ENCODE measurements at places on chromosomes 6 and 20. TPM values are rescaled to one million over a fixed set of nuclear protein-coding genes. Genes with fewer than 3 reads are reported as not detected.

The SRSF12 gene
- total RNA-seq, result not detected

The VSX1 gene
- not detected for total RNA-seq

The POLR3F gene
- 7.8 TPM for total RNA-seq

The PRELID3B gene
- 47.0 TPM for total RNA-seq

The ZBTB46 gene
- total RNA-seq, result 0.87 TPM

The RIPOR2 gene
- 432 TPM for total RNA-seq

The TSBP1 gene
- not detected for total RNA-seq

The HCRTR2 gene
- not detected for total RNA-seq

The TRIM10 gene
- total RNA-seq, result not detected

The CNKSR3 gene
- not detected for total RNA-seq

GRCh38 chr6:37865504-37865903 is 46.0 kb downstream of the ZFAND3 start:
- DNase-seq, result no peak

DNA sequence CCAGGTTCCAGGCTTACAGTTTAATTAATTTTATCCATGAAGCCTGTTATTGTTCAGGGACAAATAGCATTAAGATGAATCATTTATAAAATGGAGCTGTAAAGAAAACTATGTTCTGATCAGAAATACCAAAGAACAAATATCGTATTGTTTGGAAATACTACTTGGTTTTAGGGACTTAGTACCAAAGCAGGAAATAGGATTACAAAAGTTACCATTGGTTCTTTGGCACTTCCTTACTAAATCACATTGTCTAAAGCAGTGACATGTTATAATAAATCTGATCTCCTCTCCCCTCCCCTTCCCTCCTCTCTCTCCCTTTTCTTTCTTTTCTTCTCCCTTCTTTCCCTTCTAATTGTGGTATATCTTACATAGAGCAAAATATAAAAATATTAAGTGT is 29.6 kb downstream of the CRYBG1 start:
- no peak for DNase-seq

GRCh38 chr20:47857569-47858464 is 72.5 kb upstream of the SULF2 start:
- DNase-seq, result no peak

DNA sequence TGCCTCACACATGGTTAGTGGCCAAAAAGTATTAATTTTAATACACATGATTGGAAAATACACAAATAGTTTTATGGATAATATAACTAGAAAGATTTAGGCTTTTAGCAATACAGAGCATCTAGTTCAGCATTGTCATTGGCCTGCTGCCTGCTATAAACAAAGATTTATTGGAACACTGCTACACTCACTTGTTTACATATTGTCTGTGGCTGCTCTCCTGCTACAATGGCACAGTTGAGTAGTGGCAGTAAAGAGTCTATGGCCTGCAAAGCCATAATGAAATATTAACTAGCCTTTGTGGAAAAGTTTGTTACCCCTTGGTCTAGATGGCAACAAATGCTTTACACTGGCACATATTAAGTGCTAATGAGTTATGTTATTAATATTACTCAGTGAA is 37.8 kb downstream of the ZNF451 start:
- DNase-seq, result no peak

- no peak for DNase-seq
These were observed 266.2 kb upstream of the ZFP64 start for GRCh38 chr20:52457826-52458225.

- DNase-seq, result no peak
These were observed 9.5 kb downstream of the NKX2-2 start for GRCh38 chr20:21504323-21504722.

DNA sequence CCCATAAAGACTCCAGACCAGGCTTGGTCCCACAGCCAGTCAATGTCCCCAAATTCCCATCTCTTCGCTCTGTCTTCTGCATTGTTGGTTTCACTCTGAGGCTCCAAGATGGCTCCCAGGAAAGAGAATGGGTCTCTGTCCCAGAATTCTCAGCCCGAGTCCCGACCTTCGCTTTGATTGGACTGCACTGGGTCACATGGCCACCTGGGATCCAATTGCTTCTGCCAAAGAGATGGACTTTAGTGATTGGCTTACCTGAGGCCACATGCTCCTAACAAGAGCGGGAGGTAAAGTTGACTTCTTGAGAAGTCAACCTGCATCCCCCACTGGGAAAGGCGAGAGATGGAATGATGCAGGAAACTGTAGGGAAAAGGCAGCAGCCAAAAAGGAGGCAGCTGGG is 104.7 kb upstream of the PMEPA1 start:
- no peak for DNase-seq

DNA sequence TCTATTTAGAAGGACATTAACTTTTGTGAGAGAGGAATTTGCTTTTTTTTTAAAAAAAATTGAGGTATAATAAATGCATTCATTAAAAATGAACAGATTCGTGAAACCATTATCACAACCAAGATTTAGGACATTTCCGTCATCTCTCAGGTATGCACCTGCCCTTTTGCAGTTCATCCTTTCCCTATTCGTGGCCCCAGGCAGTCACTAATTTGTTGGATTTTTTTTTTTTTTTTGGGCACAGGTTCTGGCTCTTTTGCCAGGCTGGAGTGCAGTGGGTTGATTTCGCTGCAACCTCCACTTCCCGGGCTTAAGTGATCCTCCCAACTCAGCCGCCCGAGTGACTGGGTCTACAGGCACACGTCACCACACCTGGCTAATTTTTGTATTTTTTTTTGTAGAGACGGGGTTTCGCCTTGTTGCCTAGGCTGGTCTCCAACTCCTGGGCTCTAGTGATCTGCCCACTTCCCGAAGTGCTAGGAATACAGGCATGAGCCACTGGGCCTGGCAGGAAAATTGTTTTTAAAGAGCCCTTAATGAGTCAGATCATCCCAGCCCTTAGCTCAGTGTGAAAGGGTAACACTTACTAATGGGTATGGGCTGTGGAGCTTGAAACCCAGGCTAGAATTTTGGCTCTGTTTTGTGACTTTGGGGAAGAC is 9.2 kb downstream of the PHF3 start:
- no peak for DNase-seq

- DNase-seq, result no peak
These were observed 27.9 kb downstream of the ZNF334 start for GRCh38 chr20:46485431-46485830.

- DNase-seq, result no peak
These were observed 546.0 kb downstream of the FRK start for GRCh38 chr6:115514656-115515055.

DNA sequence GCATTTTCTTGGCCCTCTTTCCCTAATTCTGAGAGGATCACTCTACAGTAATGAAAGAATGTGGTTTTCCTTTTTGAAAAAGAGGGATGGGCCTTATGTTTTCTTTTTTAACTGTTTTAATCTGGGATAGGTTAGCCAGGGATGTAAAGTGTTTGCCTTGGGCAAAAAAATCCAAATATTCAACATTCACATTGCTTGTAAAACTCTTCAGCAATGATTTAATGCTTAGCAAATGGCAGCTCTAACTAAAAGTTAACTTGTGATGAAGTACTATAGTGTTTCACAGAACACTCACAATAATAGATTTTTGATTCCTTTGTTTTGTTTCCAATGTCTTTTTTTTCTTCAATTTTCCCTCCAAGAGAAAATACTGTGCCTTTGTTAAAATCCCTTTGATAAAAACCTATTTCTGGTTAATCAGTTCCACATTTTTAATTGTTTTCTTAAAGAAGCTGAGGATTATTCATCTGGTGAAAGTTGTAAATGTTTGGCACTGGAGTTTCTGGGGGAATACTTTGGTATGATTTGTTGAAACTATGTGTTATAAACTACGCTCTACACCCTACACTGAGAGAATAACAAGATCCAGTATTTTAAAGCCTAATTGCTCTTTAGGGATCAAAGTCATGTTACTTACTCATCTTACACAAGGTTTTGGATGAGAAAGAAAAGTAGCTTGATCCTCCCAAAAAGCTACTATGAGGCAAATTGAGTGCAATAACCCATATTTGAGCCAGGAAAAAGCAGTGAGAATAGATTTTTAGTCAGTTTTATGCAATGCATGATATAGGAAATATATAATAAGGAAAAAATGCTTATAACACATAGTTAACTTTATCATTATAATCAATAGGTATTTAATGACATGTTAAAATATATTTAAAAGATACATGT is 335.8 kb downstream of the EPHA7 start:
- DNase-seq, result no peak

GRCh38 chr20:853406-853996 is 20.0 kb downstream of the FAM110A start:
- no peak for DNase-seq

- DNase-seq, result peak; percentile 24
These were observed 15.4 kb upstream of the STMND1 start for GRCh38 chr6:17086469-17086868.

- no peak for DNase-seq
These were observed 118.9 kb downstream of the RIN2 start for GRCh38 chr20:19876828-19877460.

DNA sequence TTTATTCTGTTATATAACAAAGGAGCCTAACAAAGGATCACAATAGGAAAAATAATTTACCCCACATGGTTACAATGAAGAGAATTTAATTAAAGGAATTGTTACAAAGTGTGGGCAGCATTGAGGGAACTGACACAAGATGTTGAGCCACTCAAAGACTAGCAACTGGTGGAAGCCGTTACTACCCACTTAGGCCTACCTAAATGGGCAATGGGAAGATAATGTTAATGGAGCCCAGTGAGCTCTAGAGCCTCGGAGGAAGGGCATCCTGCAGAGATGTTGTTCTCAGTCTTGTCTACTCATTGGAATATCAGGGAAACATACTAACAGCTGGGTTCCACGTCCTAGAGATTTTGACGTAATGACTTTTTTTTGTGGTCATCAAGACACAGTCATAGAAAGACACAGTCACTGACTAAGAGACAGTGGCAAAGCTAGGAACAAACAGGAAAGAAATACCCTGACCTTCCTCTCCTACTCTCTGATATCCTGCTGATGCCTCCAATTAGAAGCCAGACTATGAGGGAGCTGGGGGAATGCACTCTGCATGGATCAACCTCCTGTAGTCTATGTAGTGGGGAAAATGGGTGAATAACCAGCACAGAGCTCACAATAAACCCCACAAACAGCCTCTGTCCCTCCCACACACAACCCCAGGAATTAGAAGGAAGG is 523.8 kb upstream of the FLRT3 start:
- DNase-seq, result no peak

DNA sequence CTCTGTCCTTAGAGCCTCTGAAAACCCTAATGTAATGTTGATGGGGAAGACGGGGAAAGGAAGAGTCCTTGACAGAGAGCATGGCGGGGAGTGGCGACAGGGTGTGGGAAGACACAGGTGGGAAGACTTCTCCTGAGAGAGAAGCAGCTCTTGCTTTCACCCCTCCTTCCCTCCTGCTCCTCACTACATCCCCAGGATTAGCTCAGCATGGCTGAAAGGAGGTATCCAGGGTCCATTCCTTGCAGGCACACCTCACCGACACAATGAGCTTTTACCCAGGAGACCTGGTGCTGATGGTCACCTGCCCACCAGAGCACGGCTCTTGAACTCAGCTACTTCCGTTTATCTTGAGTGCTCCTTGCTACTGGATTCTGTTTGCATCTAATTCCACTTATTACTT is 469.3 kb downstream of the CDH26 start:
- no peak for DNase-seq

DNA sequence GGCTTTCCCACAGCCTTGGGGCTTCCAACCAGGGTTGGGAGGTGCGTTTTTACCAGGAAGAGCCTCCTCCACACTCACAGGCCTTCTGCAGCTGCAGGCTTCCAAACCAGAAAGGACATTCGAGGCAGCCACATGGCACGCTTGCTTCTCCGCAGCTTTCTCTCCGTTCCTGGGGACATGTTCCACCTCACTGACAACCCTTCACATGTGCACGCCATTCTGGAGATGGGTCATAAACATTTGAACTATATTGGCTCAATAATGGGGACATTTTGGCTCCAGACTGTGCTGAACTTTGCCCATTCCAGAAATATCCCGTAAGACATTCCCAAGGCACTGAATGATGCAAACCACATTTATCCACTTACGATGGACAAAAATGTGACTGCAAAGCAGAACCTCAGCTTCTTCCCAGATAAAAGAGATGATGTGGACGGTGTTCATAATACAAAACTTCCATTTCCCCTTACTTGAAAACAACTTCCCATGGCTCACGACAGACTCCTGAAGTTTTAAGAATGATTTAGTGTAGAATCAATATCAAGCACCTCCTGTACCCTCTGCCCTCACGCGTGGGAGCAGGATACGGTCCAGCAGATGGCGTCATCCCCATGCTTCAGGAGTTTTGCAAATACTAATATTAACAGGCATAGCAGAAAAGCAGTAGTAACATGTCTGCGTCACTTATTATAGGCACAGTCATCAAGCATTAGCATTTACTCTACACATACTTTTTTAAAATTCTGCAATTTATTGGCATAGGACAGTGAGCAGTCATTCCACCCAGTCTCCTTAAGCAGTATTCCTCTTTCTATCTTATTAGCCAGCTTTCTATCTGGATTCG is 25.4 kb upstream of the FOXF2 start:
- DNase-seq, result no peak

DNA sequence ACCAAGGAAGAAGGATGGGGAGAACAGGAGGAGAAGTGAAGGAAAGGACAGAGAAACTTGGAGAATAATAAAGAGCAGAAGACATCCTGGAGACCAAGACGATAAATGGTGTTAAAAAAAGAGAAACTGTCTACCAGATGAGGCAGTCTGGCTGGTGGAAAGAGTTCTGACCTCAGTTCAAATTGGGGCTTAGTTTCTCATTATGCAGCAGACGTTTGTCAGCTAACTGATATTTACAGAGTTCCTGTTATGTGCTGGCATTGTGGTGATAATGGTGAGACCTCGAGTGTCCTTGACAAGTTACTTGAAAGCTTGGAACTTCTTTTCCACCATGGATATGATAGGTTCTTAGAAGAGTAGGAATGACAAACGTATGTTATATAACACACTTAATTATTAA is 142.7 kb downstream of the LRRC1 start:
- DNase-seq, result no peak

DNA sequence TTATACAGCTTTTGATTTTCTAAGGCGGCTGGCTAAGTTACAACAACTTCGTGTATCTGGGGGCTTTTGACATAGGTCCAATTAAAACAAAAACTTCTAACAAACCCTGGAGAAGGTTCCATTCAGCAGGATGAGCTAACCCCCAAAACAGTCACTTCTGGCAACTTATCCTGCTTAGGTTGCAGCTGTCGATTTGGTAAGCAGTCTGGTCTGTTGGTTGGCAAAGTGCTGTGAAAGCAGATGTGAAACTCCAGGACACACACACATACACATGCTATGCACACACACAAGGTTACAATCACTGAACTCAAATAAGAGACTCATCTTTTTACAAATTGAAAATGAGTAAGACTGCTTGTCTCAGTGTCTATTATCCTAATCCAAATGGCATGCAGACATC is 119.0 kb upstream of the STMND1 start:
- DNase-seq, result no peak

DNA sequence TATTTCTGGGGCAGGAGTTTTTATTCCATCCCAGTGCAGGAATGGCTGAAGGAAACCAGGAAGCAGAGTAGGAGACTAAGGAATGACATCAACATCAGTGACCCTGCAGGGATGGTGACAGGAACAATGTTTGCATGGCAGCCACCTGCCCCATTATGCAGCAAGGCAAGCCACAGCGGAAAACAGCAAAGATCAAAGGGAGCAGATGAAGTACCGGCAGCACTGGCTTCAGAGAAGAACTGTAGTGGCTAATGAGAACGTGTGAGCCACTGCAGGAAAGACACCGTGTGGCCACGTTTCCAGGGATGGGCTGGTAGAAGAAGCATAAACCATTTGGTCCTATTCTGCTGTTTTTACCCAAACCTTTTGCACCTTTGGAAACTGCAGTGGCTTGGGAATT is 52.9 kb upstream of the TAB2 start:
- peak; percentile 63 for DNase-seq

GRCh38 chr6:1313384-1313766 is 1.5 kb downstream of the FOXQ1 start:
- no peak for DNase-seq

GRCh38 chr6:27088068-27088467 is 159.4 kb upstream of the PRSS16 start:
- no peak for DNase-seq
